Purkinje cell (primary cell): ENCODE measurements at places on chromosomes 6 and 20. TPM values are rescaled to one million over a fixed set of nuclear protein-coding genes. Genes with fewer than 3 reads are reported as not detected.

The FOXF2 gene
- polyA plus RNA-seq, result 0.39 and 0.67 TPM in 2 replicates

The PHF20 gene
- polyA plus RNA-seq, result 139 and 149 TPM in 2 replicates

The DEFB110 gene
- polyA plus RNA-seq, result not detected in 2 replicates

The GHRH gene
- polyA plus RNA-seq, result not detected in 2 replicates

The ESR1 gene
- 0.64 and 0.95 TPM in 2 replicates for polyA plus RNA-seq

The BLOC1S5 gene
- polyA plus RNA-seq, result 2.1 and 2.7 TPM in 2 replicates

The OLIG3 gene
- not detected in 2 replicates for polyA plus RNA-seq

The CYP24A1 gene
- 0.50 TPM in 1 of 2 replicates, not detected in the other for polyA plus RNA-seq

The HCRTR2 gene
- polyA plus RNA-seq, result not detected in 2 replicates

The ZSCAN23 gene
- polyA plus RNA-seq, result 1.2 TPM in 1 of 2 replicates, not detected in the other

The ZNF391 gene
- 1.9 and 2.1 TPM in 2 replicates for polyA plus RNA-seq

The PRR18 gene
- 0.15 and 0.26 TPM in 2 replicates for polyA plus RNA-seq

The ZHX3 gene
- 4.0 and 9.3 TPM in 2 replicates for polyA plus RNA-seq

The OR11A1 gene
- polyA plus RNA-seq, result not detected in 2 replicates
